ENCODE measurements at places on chromosomes 7 and 10.

- no peak for DNase-seq
Observed at GRCh38 chr7:44617225-44617890, 10.9 kb downstream of the OGDH start.

DNA sequence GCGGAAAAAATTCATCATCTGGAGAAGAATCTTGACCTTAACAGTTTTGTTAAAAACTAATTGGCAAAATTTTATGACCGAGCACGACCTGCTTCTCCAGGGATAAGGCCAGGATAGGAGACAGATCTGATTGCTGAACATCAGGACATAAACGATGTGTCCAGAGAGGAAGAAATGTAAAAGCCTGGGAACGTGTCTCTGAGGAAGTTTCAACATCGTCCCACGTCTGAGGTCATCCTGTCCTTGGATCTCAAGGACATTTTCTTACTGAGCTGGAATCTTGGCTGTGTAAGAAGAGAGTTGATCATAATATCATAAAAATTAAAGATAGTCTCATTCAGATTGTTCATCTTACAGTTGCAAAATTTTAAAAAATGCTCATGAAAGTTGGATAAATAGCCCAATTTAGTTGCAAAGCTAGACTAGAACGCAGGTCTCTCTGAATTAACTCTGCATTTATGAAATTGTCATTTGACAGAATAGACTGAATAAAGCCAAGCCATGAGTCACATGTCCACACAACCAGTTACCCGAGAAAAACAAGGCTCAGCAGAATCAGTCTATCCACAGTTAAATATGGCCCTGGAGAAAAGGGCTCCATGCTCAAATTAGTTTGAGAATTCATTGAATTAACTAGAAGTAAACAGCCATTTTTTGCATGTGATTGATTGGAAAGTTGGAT lies 120.0 kb upstream of the EGFR start:
- no peak for DNase-seq

- DNase-seq: no peak
Observed at GRCh38 chr7:35026150-35026549, 11.1 kb downstream of the DPY19L1 start.

DNA sequence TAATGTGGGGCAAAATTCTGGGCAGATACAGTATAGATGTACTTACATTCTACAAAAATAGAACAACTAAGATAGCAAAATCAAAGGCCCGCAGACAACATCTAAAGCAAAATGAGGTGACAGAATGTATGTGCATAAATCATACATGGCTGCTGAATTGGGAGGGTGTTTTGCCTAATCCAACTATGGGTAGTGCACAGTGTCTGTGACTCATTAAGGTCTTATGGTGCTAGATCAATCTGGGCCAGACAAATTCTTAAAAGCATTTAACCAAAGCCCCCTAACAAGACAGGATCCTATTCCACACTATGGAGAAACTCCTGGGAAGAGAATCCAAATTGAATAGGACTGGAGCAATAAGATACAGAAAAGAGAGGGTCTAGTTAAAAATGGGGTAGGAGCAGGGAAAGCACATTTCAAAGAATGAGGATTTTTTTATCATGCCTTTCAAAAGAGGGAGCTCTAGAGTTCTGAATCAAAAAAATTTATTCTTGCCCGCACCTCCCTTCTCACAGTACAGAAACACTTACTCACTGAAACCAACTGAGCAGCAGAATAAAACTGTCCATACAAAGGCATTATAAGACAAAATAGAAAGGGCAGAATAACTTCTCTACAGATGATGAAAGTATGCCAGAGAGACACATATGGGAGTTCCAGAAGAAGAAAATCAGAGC lies 181.3 kb downstream of the RNLS start:
- no peak for DNase-seq

GRCh38 chr7:26166684-26167266 lies 14.8 kb downstream of the NFE2L3 start:
- no peak for DNase-seq

DNA sequence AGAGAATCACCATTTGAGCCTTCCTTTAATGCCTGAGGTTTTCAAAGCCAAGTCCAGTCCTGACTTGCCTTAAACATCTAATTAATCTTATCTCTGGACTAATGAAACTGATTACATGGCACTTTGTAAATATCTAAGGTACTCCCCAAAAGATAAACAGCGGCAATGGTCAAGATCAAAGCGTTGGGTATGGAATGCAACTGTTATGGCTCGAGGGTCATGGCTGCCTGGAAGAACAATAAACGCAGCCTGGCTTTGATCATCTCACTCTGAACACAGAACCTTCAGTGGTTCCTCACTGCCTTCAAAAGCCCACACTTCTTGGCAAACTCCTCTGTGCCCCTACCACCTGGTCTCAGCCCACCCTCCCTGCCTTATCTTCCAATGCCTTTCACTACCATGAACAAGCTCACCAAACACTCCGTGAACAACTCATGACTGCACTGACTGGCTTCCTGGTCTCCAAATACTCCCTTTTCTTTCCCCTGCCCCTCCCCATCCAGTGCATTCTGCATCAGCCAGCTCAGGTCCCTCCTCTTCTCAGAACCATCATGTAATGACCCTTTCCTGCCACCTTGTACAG lies 150.2 kb upstream of the NFE2L3 start:
- no peak for DNase-seq

DNA sequence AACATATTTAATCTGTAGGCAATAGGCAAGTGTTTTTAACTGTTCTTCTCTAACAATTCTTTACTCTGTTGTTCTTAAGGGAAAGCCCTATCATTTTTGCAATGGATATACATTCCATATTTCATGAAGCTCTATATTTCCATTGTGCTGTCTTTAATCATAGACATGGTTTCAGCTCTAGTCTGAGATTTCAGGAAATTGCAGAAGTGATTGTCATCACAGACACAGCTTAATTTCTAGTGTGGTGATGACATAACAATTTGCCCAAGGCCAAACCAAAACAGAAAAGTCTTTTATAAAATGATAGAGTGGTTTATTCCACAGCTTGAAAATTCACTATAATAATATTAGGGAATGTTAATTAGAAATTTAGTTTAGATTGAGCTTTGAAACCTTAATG lies 494.1 kb upstream of the SEMA3A start:
- no peak for DNase-seq
